ENCODE measurements at places on chromosomes 6 and 20.

- no peak for DNase-seq
Measured at GRCh38 chr6:148972481-148972880, 225.7 kb downstream of the UST start.

DNA sequence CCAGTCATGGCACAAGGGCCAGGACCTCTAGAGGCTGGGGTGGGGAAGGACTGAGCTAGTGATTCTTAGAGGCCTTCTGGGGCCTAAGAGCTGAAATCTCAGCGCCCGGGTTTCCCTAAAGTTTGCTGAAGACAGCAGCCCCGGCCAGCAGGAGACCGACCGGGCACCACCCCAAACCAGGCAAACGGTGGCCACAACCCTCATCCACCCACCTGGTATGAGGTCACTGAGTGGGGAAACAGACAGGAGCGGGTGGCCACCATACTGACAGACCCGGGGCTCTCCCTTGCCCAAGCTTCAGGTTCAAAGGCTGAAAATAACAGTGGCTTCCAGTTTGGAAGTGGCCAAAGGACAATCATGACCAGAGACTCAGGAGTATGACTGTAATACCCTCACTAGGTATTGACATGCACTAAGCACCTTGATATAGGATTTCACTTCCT lies 35.0 kb upstream of the ID1 start:
- no peak for DNase-seq

GRCh38 chr6:70651326-70651905 lies 16.3 kb upstream of the SMAP1 start:
- DNase-seq: no peak

DNA sequence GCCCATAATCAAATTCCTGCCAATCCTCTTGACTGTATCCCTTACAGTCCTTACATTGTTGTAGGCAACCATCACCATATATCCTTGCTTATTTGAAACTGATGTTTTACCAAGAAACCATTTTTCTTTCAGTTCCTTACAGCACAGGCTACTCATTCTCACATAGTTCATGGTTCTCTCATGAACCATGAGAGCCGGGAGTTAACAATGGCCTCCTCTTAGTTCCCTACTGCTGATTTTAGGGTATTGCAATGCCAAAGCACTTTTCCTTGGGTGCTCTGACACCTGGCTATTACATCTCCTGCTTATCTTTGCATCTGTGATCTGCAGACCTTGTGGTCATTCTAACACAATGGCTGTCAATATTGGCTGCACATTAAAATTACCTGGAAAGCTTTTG lies 133.4 kb downstream of the MYB start:
- no peak for DNase-seq

DNA sequence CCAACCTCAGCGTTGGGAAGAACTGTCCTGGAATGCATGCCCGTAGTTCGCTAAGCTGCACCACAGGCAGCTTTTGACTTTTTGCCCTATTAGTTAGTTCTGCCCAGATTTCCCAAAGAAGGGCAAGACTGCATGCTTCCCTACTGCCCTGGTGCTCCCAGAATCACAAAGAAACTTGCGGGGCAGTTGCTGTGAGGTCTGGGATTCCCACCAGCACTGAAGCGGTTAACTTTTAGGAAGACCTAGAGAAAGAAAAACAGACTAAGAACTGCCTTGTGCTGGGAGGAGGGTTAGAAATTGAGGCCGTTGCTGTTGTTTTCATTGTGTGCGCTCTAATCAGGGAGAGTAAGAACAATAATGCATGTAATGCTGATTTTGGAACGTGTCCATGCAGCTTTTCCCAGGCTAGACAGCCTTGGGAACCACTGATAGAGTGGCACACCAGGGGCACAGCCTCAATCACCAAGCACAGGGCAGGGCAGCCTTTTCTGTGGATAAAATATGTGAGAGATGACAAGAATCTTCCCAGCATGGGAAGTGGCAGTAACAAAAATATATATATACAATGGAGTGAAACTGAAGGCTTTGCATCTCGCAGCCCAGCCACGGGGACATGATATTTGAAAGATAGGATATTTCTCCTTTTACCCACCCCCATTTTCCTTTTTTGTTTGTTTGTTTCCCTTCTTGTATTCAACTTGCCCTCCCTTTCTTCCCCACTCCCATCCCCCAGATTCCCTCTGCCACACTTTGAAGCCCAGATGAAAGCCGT lies 137.7 kb upstream of the HEY2 start:
- peak; percentile 81 for DNase-seq

GRCh38 chr20:58362206-58362516 lies 26.9 kb upstream of the VAPB start:
- DNase-seq: no peak

DNA sequence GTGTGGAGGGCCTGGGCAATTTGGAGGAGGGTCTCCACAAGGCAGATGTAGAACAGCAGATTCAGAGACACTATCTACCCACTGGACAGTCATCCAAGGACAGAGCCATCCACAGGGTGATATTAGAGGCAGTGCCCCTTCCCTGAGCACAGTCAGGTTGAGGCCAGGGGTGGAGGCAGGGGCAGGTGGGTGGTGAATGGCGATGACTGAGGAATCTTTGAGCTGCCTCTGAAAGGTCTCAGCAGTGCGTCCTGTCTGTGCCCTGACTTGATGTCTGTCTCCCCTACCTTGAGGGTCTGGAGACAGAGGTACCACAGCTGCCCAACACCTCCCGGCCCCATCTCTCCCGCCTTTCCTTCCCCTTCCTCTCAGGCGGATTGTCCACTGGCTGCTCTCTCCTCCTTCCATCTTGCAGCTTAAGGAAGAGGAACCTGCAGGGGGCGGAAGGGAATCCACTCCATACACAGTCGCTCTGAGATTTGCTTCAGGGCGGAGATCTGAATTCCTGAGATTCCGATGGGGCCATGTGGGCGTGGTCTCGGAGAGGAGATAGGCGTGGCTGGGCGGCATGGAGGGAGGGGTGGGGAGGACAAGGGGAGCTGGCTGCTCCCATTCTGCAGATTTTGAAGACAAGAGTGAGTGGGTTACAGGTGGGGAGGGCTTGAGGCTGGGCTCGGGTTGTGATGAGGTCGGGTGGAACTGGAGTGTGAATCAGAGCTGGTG lies 1.7 kb downstream of the MUCL3 start:
- no peak for DNase-seq

DNA sequence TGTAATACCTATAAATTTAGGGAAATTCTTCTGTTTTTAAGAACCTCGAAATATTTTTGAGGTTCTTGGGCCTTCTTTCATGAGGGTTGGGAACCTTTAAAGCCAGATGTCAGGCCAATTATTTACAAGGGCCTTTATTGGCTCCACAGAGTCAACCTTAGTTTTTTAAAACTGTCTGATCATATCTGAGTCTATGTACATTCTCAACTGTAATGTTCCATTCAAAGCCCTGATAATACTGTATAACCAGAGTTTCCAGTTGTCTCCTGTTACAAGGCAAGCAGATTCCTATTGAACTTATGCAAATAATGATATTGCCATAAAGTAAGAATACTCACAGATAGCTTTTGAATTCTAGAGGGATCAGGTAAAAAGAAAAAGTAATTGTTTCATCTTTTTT lies 545.5 kb downstream of the EPM2A start:
- no peak for DNase-seq

DNA sequence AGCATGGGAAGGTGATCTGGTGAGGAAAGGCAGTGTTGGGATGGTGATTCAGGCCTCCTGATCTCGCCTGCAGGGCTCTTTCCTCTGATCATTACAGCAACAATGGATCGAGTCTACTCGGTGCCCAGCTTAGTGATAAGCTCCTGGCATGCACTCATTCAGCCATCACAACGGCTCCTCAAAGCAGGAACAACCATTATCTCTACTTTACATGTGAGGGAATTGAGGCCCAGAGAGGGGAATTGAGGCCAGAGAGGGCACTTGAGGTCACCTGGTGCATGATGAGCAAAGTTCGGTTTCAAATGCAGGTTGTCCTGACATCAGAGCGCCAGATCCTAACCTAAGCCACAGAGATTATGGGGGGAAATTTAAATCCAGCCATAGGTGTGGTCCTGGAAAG lies 42.0 kb upstream of the BPIFA2 start:
- no peak for DNase-seq

DNA sequence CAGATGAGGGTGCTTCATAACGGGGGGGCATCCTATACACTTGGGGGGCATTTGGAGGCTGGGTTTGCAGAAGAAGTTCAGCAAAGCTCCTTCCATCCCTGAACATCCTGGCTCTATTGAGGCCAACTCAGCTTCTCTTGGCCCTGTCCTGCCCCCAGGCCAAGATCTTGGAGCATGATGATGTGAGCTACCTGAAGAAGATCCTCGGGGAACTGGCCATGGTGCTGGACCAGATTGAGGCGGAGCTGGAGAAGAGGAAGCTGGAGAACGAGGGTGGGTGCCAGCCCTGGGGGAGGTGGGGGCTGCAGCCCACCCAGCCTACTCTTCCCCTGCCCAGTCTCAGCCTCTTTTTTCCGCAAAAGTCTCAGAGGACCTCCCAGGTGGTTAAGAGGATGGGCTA lies 17.2 kb downstream of the GDAP1L1 start:
- DNase-seq: no peak

GRCh38 chr6:11804701-11805100 lies 26.1 kb upstream of the ADTRP start:
- no peak for DNase-seq
